ENCODE measurements at places on chromosomes 1 and 21.

GRCh38 chr1:203534526-203534925, 40.6 kb downstream of the OPTC start:
- no peak for DNase-seq

DNA sequence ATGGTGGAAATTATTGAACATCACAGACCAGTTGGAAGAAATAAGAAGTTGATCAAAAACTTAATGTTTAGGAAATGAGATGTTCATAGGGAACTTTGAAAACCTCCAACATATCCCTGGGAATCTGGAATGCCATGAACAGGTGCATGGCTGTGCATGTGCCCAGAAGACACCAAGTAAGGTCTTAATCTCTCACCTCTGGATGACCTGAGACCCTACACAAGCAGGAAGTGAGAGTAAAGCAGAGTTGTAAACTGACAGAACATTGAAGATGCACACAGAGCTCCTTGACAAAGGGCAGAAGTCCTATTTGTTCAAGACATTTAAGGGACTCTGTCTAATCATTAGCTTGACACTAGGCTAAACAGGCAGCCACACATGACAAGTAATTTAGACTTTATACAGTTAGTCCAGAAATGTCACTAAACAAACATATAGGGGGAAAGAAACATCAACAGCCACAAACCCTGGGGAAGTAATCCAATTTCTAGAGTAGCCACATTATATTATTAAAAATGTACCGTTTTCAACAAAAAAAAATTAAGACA, 34.5 kb downstream of the KLHDC7A start:
- DNase-seq = no peak

DNA sequence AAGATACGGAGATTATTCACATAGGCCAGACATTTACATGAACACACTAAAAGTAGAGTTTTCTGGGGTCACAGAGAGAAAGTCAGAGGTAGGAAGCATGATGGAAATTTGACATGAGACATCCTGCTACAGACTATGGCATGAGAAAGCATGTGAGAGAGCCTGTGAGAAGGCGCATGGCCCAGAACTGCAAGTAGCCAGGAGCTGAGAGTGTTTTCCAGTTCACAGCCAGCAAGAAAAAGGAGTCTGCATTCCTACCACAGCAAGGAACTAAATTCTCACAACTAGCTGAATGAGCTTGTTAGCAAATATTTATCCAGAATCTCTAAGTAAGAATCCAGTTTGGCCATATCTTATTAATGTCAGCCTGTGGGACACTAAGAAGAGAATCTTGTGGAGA, 673.3 kb downstream of the BRINP3 start:
- no peak for DNase-seq

DNA sequence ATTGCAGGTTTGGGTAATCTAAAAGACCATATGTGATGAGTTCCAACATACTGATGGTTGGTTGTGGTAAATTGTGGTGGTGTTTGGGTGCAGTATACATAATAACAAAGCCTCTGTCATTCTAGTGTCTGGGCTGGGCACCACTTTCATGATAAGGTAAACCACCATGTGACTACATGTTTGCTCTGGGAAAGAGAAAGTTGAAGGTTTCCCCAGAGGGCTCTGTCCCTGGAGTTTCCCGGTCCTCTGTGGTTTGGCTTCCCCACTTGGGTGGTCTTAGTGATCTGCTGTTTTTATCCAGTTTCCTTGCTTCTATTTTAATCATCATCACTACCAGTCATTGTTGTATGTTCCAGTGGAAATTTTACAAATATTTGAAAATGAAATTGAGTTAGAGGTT, 55.9 kb upstream of the TSPAN2 start:
- DNase-seq = no peak

- DNase-seq = no peak
Measured at GRCh38 chr1:192579010-192579738, 3.6 kb downstream of the RGS1 start.

DNA sequence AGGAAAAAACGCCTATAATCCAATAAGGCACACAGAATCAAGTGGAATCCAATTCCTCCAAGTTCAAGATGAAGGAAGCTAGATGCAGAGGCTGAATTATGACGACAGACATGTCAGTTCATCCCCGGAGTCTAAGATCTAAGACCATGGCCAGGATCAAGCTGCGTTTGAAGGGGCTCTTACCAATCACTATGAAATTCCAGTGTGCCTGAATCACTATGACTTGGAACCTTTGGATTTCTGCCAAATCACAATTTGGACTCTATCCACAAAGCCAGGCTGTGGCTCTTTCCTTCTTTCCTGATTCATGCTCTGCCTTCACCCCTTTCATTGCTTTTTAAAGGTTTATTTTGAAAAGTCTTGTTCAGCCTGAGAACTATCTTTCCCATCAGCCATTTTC, 17.1 kb downstream of the OLIG2 start:
- no peak for DNase-seq

DNA sequence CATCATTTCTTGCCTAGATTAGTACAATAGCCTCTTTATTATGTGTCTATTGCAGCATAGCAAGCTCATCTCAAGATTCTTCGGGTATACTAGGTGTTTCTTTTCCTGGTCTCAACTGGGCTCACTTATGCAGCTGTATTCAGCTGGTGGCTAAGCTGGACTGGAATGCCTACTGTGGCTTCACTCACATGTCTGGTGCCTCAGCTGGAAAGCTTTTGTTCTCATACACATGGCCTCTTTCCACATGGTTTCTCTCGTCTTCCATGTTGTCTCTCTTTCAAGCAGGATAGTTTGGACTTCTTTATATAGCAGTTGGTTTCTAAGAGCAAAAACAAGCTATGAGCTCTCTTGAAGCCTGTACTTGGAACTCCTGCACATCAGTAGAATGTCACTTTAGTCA, 45.2 kb downstream of the PKN2 start:
- DNase-seq = no peak

DNA sequence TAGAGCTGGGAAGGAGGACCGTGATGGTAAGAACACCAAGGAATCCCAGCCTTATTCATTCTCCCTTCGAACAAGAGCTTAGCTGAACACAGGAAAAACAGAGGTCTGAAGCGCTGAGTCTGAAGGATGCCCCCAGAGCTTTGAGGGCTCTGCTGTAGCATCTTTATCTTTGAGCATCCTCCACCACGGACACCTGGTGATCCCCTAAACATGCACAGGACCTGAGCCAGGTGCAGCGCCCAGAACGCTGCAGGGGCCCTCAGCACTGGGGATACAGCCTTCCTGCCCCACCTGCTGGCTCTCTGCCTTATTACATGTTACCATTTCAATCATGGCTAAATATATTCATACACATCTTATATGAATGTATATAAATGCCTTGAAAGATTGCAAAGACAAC, 7.7 kb upstream of the GPATCH4 start:
- DNase-seq = no peak

- DNase-seq = no peak
Measured at GRCh38 chr1:182651339-182651724, 33.1 kb downstream of the RGS8 start.

DNA sequence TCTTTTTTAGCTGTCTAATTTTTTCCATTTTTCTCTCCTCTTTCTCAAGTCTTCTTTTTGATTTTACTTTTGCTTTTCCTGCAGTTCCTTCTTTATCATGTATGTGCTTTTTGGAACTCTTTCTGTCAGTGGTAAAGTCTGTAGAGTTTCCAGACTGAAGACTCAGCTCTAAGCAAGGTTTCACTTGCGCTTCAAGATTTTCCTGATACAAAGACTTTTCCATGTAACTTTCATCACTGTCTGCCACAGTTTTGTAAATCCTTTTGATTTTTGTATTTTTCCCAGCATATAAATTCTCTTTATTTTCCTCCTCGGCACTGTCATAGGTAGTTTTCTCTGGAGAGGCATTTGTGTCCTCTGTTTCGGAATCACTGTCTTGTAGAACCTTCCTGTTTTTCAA, 5.5 kb downstream of the CLSPN start:
- no peak for DNase-seq

DNA sequence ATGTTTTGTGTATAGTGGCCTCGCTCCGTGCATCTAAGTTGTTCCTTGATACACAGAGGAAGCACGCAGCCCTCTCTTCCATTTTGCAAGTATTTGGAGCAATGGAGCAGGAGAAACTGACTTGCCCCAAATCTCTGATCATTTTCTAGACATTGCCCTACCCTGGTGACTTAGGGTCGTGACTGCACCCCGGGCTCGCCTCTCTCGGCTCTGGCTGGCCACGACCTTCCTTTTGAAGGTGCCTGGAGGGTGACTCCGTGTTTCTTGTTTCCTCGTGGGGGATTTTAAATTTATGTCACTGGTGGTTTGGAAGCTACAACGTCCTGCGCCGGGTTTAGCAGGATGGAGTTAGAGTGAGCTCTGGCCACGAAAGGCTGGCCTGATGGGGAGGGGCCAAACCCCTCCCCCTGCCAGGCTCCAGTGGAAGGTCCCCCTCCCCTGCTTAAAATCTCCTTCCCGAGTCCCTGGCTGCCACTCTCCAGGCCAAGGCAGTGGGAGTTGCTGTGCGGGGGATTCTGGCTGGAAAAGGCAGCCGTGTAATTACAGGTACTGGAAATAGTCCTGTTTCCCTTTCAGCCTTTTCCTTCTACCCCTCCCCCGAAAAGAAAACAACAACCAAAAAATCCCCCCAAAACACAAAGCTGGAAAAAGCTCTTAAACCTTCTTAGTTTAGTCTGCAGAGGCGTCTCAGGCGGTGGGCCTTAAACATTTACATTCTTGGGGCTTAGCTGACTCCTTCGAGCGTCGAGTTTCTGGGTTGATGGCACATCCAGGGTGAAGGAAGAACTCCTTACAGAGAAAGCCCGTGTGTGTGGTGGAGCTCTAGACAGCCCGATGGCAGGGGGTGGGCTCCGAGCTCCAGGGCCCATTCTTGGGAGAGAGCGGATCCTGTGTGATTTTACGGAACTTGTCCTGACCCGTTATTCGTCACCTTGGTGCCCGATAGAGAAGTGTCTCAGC, 28.1 kb downstream of the SPSB1 start:
- no peak for DNase-seq

DNA sequence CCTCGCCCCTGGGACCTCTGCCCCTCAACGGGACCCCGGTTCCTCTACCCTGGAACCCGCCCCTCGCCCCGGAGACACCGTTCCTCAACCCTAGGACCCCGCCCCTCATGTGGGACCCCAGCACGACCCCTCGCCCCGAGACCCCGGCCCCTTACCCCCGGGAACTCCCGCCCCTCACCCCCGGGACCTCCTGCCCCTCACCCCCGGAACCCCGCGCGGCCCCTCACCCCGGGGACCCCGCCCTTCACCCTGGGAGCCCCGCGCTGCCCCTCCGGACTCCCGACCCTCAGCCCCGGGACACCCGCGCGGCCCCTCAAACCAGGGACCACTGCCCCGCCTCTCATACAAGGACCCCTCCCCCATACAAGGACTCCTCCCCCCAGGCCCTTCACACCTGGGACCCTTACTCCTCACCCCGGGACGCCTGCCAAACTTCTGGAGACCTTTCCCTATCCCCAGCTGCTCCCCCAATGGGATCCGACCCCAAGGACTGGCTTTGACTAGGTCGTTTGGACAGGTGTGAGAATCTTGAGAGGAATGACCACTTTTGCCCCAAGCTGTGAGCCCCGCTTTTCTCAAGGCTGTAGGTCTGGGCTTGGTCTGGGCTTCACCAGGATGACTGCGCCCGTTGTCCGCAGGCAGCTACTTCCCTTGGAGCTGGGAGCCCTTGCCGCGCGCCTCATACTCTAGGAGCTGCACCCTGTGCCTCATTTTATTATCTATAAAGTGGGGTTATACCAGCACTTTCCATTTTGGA, 843 bp downstream of the DIP2A start:
- DNase-seq = no peak

DNA sequence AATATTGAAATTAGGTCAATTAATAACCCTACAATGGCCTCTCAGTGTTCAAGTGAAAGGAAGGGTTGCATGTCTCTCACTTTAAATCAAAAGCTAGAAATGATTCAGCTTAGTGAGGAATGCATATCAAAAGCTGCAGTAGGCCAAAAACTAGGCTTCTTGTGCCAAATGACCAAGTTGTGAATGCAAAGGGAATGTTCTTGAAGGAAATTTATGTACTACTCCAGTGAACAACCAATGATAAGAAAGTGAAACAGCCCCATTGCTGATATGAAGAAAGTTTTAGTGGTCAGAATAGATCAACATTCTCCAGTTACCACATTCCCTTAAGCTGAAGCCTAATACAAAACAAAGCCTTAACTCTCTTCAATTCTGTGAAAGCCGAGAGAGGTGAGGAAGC, 10.0 kb downstream of the MAEL start:
- DNase-seq = no peak

- peak; percentile 59 for DNase-seq
Measured at GRCh38 chr1:227886503-227886961, 61.2 kb downstream of the WNT9A start.

- peak; percentile 37 for DNase-seq
Measured at GRCh38 chr1:206663832-206664652, 20.7 kb upstream of the MAPKAPK2 start.

- no peak for DNase-seq
Measured at GRCh38 chr1:110824192-110824591, 48.8 kb upstream of the CD53 start.

Data from urinary bladder (tissue), 4 donors.